ENCODE measurements at places on chromosomes 6 and 20.

DNA sequence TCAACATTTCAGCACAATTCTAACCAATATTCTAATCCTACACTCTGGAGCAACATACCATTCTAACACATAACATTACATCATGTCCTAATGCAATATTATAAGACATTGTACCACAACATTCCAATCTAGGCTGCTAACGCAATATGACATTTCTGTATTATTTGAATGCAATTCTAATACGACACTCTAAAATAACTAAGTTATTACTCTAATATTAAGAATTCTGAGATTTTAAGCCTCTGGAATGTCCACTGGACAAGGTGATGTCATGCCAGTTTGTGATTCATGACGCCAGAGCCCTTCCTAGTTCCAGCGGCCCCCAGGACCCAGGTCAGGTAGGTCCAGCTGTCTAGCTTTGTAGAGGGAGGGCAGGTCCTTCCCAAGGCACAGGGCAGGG is 69.7 kb upstream of the SIRPA start:
- DNase-seq, result peak; percentile 91

DNA sequence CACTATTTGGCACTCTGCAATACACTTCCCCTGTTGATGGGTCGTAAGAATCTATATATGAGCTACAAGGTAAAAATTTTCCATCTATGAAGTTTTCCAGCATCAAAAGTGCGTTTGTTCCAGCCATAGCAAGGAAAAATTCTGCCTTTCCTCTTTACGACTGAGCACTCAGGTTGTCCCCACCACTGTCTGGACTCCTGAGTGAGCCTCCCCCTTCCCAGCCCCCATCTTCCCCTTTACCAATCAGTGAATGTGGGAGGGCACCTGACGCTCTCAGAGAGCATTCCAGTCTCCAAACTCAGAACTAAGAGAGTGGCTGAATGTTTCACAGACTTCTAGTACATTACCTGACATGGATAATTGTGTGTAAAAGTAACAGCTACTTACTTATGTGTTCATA is at the start of gene ALDH8A1:
Gene ALDH8A1 (minus strand): TSS at position 175 of the 400 bp plus-strand sequence. CDS start 48 bp downstream, at position 127.
- DNase-seq, result no peak

- no peak for DNase-seq
Measured at GRCh38 chr6:12952318-12952717, 235.8 kb downstream of the PHACTR1 start.

GRCh38 chr20:24703284-24703610 is 233.8 kb downstream of the SYNDIG1 start:
- no peak for DNase-seq

- DNase-seq, result peak; percentile 14
Measured at GRCh38 chr6:6788394-6789032, 200.0 kb downstream of the LY86 start.

DNA sequence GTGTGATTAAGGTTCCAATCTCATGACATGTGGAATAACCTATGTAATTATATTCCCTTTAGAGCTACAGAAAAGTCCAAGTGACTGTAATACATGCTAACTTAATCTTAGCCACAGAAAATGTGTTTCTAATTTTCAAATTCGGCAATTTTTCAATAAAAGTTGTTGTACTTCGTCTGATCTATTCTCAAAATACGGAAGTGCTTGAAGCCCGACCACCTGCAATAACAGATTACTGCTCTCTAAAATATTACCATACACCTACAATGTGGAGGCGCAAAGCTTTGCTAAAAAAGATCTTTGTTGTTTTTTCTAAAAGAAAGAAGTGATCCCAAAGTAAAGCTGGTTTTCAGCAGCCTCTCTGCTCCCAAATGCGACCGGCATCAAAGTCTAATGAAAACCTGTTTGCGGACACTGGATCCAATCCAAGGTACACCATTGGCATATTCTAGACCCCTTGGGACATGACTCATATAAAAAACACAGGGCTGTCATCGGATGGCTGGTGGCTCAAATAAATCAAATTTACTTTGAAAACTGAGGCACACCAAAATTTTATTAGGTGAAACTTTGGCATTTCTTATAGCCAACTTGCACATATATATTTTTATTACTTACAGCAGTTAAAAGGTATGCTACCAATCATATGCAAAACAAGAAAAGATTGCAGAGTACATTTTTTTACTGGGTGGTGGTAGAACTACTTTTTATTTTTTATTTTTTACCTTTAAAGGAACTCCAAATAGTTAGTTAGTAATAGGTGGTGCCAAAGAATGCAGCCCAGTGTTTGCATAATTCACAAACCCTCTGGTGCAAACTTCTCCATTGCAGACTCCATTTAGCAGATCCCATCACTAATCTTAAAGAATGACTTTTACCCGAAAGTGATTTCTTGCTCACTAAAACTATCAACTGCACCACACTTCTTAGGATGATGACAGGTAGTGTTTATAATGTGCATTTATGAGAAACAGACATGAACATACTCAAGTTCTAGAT is 118.7 kb upstream of the TBX18 start:
- no peak for DNase-seq

DNA sequence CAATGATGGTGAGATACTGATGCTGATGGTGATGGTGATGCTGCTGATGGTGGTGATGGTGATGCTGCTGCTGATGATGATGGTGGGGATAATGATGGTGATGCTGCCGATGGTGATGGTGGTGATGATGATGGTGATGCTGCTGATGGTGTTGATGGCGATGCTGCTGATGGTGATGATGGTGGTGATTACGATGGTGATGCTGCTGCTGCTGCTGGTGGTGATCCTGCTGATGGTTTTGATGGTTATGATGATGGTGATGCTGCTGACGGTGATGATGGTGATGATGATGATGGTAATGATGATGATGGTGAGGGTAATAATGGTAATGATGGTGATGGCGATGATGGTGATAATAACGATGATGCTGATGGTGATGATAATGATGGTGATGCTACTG is 50.0 kb downstream of the ARHGAP40 start:
- no peak for DNase-seq

GRCh38 chr20:45452772-45453691 is 16.5 kb upstream of the WFDC2 start:
- no peak for DNase-seq

GRCh38 chr20:53077373-53078205 is 105.4 kb downstream of the TSHZ2 start:
- DNase-seq, result peak; percentile 52

DNA sequence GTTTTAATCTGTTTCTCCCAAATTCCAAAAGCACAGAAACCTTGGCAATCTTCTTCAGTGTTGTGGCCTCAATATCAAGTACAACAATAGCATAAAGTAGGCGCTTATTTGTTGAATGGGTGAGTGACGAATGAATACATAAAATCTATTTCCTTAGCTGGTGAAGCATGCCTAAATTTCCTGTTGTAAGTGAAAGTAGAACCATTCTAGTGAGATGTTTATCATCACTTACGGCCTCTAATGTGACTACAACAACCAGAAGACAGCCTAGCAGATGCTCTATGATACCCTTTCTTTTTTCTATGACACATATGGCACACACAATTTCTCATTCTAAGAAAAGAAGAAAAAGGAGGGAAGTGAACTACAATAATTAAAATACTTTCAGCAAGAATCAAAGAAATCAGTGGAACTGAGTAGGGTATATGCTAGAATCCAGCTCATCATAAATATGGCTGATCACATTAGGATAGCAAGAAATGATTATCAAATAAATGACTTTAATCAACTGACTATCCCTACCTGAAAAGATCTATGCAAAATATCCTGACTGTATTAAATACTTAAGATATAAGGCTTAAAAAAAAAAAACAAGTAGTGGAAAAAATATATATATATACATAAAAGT is 67.4 kb downstream of the BTBD9 start:
- DNase-seq, result peak; percentile 32
